ENCODE measurements at places on chromosomes 4 and X.

DNA sequence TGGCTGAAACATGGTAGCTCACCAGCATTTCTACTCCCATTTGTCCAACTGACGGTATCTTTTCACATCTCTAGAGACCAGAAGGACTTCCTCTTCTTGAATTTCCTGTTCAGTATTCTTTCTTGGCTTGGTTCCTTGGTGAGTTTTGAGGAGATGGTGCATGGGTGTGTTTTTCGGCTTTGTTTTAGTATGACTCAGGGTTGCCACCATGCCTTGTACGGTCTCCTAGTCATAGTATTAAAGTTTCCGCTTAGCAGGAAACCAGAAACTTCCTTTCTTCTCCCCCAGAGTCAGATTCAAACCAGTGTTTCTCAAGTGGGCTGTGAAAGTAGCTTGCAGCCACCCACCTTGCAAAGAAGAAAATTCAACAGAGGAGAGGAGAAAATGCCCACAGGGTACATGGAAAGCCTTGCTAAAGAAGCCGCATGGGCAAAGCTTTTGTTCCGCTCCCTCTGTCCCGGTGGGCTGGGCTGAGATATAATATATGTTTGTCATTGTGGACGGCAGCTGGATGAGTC is 5.7 kb downstream of the CD99 start:
- no peak for DNase-seq

DNA sequence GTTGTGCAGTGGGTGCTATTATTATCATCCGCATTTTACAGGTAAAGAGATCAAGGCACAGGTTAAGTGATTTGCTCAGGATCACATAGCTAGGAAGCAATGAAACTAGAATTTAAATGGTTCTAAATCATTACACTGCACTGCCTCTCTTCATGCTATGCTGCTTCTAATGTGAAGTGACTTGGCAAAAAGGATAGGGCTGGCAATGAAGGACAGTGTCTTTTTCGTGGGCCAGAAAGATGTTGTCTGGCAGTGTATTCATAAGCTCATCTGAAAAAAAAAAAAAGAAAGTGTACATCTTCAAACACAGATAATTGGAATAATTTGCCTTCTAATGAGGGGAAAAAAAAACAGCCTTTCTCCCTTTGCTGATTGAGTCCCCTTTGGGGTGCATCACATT is 132.2 kb upstream of the FUNDC1 start:
- no peak for DNase-seq

DNA sequence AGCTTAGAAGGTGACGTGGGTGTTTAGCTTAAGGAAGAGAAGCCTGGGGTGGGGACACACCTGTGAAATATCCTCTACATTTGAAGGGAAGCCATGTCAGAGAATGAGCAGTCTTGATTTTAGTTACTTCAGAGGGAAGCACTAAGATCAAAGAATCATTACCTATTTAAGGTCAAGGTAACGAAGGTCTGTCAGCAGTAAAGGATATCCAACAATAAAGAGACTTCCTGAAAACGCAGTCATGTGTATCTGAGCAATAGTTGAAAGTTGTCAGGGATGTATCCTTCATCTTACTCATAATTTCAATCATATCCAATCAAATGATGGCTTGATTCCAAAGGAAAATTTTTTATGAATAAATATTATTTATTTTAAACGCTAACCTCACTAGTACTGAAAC is 33.5 kb downstream of the IGFBP7 start:
- DNase-seq = no peak

DNA sequence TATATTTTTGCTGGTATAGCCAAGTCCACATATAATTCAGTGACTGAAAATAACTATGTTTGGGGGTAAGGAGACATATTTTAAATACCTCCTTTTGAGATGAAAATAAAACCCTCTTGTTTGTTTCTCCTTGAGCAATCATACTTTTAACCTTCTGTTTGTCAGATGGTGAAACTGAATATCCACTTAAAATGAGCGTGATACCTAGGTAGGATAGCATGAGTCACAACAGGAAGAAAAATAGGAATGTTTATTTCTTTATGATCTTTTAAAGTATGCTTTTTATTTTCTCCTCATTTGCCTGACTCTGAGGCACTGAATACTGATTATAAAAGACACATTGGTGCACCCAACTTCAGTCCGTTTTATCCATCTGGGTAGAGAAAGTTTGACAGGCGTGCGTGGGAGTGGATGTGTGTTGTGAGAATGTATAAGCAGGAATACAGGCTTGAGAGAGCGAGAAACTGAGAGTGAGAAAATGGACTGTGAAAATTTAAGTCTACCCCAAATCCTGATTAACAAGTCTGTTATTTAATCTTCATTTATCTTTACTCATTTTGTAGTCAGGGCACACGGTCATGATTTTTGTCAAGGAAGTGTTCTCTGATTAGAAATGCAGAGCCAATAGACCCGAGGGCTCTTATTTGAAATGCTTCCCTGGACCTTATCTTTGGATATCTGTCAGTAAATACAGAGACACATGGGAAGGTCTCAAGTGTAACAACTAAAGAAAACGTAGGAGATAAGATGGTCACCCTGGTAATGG is 62.1 kb upstream of the ANTXR2 start:
- no peak for DNase-seq

DNA sequence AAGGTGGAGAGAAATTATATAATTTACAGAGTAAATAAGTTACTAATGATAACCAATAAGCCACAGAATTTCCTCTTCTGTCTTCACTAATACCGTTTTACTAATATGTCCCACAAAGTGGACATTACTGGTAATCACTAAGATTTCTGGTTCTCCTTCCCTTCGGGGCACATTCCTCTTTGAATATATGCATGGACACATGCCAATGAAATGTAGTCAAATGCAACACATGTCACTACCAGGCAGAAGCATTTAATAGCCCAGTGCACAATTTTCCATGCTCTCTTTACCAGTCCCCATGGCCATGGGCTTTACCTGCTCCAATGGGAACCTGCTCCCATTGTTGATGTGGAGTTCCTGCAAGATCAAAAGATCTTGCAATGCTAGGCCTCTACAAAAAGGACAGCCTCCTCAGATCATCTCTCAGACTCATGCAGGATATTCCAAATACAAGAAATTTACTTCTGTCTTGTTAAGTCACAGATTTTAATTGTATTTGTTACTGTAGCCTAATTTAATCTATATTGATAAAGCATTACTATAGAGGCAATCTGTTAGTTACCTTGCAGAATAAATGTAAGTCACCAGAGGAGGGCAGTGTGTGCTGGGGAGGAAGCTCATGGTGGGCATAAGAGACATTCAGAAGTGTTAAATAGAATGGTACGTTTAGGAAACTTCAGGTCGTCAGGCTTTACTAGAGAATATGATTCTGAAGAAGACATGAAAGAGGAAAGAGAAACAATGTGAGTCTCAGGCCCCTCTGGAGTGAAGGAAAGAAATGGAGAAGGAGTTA is 37.1 kb upstream of the INPP4B start:
- no peak for DNase-seq

- no peak for DNase-seq
Observed at GRCh38 chr4:178970433-178971140, 1528.3 kb upstream of the AGA start.

GRCh38 chr4:168707205-168707604 is 210.4 kb downstream of the PALLD start:
- DNase-seq = no peak

DNA sequence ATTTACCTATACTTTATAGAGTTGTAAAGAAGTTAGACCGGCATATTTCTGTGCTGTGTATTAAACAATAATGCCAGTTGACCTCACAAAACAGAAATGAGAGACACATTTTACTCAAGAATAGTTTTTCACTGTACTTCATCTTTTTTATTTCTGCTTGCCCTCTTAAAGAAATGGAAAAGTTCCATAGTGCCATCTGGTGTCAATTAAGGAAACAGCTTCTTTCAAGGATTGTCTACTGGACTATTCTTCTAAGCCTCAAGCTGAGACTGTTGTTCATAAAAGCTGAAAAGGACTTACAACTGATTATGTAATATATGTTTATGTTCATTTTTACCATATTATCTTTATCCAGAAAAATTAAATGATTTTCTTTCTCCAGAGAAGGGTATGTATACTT is 1523.7 kb downstream of the ARAP2 start:
- DNase-seq = no peak

- no peak for DNase-seq
Observed at GRCh38 chrX:9885150-9885549, 82.0 kb upstream of the CLDN34 start.

DNA sequence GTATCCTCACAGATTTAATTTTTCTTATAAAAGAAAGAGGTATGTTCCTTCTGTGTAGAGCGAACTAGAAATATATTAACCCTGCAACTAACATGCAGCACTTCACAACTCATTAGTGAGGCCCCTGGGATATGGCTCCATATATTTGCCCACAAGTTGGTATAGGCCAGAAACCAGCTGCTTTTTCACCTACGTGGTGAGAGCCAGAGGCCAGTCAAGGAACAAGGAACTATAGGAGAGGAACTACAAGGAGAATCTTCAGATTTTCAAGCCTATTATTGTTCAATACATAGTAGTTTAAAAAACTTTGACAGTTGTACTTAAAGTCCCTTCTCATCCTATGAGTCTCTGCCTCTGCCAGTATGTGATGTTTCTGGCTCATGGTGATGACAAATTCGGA is 205.9 kb downstream of the CBR4 start:
- DNase-seq = no peak

Data from activated T-helper 1 cell treated with anti-CD3 and anti-CD28 coated beads, Interleukin-2, amount 50 U/mL, for 16 hours (primary cell).